ENCODE measurements at places on chromosomes 3 and 15. TPM values are rescaled to one million over a fixed set of nuclear protein-coding genes. Genes with fewer than 3 reads are reported as not detected.

The CASR gene
- not detected for total RNA-seq

The SLC12A1 gene
- not detected for total RNA-seq

The TRH gene
- total RNA-seq, result not detected

The SLC25A38 gene
- total RNA-seq, result 19.0 TPM

The FURIN gene
- 75.0 TPM for total RNA-seq

The APBA2 gene
- 53.3 TPM for total RNA-seq

The AADACL2 gene
- total RNA-seq, result not detected

The FANCD2 gene
- total RNA-seq, result 36.7 TPM

The SPATA16 gene
- not detected for total RNA-seq

The TRPM1 gene
- total RNA-seq, result 0.08 TPM

The WNT5A gene
- total RNA-seq, result 18.8 TPM

The PLSCR5 gene
- total RNA-seq, result not detected

The SLC15A2 gene
- total RNA-seq, result not detected

All from SJSA1 (cell line).